ENCODE measurements at places on chromosomes 16 and 17.

DNA sequence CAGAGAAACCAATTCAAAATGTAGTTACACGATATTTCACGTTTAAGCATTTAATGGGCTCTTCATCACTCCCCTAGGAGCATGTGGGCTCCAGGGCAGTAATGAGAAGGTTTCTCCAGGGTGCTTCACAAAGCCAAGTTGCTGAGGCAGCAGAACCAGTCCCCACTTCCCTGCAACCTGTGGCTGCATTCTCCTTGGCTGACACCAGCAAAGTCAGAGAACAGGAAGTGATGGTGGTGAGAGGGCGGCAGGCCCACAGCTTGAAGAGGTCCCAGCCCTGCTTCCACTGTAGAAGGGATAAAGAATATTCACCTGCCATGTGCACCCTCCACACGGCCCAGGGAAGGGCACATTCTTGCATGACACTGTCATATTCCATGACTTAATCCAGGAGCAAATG is 133.2 kb downstream of the CBLN1 start:
- DNase-seq: no peak

GRCh38 chr17:5042157-5043022 is 7.2 kb upstream of the SLC52A1 start:
- no peak for DNase-seq

DNA sequence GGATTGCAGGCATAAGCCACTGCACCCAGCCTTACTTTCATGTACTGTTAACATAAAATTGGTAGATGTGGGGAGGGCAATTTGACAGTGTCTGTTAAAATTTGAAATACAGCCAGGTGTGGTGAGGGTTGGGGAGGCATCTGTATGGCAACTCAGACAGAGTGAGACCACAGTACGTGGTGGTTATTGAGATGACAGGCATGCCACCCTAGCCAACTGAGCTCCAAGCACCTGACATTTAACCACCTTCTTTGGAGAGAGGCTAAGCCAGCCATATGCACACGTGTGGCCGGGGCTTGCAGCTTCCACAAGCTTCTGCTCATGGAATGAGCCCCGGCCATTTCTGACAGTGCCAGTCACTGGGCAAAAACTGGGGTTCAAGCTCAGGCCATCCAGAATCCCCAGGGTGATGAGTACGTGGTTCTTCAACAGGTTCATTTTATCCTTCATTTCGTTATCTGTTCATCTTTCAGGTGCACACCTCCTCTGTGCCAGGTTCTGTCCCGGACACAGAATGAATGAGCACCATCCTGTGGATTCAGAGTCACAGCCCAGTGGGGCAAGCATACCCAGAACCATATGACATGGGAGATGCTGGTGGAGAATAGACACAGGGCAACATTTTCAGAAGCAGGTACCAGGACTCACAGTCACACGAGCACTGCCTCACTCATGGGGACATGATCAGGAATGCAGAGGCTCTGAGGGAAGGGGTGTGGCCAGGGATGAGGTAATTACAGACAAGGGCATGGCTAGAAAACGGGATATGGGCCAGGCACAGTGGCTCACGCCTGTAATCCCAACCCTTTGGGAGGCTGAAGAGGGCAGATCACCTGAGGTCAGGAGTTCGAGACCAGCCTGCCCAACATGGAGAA is 36.2 kb downstream of the C16orf82 start:
- no peak for DNase-seq

DNA sequence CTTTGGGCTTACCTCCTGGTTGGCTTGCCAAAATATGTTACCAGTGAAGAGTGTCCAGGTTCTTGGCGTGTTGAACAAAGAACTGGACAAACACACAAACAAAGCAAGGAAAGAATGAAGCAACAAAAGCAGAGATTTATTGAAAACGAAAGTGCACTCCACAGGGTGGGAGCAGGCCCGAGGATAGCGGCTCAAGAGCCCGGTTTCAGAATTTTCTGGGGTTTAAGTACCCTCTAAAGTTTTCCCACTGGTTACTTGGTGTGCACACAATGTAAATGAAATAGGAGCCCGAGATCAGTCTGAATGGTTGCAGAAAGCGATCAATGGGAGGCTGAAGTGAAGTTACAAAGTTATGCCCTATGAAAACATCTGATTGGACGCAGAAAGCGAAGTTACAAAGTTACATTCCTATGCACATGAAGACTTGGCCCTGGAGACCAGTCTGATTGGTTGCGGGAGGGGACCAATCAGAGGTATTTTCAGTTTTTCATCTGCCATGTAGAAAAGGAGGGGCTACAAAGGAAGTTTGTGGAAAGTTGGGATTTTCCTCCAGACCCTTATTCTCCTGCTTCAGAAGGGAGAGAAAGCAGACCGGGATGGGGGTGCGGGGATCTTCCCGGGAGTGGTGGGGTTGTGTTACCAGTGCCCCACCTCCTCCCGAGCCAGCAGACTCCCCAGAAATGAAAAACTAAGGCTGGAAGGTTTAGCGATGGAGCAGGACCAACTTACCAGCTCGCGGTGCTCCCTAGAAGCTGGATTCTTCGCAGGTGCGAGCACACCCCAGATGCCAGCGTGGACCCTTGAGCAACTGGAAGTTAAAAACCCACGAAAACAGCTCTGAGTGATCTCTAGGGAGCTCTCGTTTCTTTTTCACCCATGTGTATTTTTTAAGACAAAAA is at the start of gene SLFN12:
TSS of gene SLFN12 (minus strand) at position 325 of the 899 bp plus-strand sequence. CDS start 9,472 bp downstream, outside the sequence.
- no peak for DNase-seq

- DNase-seq: no peak
Measured at GRCh38 chr16:6753553-6753952, 579.1 kb upstream of the RBFOX1 start.
